Astrocyte of the cerebellum (primary cell): ENCODE measurements at places on chromosomes 7 and 10.

GRCh38 chr10:107790271-107790670 lies 625.8 kb upstream of the SORCS1 start:
- no peak for DNase-seq

GRCh38 chr7:11170175-11170574 lies 196.5 kb downstream of the PHF14 start:
- DNase-seq, result no peak

GRCh38 chr7:140153666-140154161 lies 23.1 kb downstream of the KDM7A start:
- no peak for DNase-seq

DNA sequence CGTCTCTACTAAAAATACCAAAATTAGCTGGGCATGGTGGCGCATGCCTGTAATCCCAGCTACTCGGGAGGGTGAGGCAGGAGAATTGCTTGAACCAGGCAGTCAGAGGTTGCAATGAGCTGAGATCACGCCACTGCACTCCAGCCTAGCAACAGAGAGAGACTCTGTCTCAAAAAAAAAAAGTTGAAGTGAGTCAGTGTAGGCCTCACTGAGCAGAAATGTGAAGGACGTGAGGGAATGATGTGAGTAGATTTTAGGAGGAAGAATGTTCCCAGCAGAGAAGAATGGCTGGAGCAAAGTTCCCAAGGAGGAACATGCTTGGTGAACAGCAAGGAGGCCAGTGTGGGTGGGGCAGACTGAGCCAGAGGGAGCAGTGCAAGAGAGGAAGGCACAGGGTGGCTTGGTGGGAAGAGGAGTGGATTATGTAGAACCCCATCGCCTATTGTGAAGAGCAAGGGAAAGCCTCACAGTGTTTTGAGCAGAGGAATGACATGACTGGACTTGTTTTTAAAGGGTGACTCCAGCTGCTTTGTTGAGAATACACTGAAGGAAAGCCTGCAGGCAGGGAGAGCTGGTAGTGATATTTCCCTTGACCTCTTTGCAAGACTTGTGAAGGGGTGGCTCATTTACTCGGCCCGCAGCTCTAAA lies 708.7 kb downstream of the SUGCT start:
- DNase-seq, result no peak

GRCh38 chr7:45161842-45162241 lies 4.3 kb downstream of the RAMP3 start:
- DNase-seq, result no peak

DNA sequence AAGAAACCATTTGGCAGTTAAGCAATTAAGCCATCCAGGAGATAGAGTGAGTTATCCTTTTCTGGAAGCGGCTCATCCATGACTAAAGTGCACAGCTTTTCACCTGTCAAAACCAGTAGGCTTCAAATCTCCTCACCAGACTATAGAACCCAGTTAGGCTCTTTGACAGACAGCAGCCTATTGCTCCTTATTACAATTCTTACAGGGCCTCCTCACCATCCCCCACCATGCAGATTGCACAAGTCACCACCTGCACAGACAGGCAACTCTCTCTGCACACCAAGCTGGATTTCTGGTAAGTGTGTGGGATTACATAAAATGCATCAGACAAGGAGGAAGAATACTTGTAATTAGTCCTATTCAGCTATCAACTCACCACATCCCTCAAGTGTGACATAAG lies 301.6 kb downstream of the SNX13 start:
- no peak for DNase-seq
